Natural killer cell (primary cell): ENCODE measurements at places on chromosomes 2 and 18. TPM values are rescaled to one million over a fixed set of nuclear protein-coding genes. Genes with fewer than 3 reads are reported as not detected.
A peak's percentile ranks its signal among the peaks of the same experiment; 100 is the strongest.

Gene STK25
- total RNA-seq: 140 TPM

Gene LYG2
- total RNA-seq: not detected

Gene TRIM43
- not detected for total RNA-seq

Gene ZNF397
- total RNA-seq: 8.7 TPM

Gene CHRNA1
- not detected for total RNA-seq

Gene CNGA3
- not detected for total RNA-seq

Gene GREB1L
- not detected for total RNA-seq

Gene ANAPC1
- total RNA-seq: 38.7 TPM

Gene NPHP1
- 0.24 TPM for total RNA-seq

Gene IL1F10
- not detected for total RNA-seq

Gene DLX1
- not detected for total RNA-seq

Gene RAB27B
- 24.0 TPM for total RNA-seq

Gene COLEC12
- not detected for total RNA-seq

Gene ANKRD29
- total RNA-seq: 0.45 TPM

Gene HAT1
- 29.7 TPM for total RNA-seq

GRCh38 chr2:226274143-226274542 is 525.5 kb downstream of the IRS1 start:
- no peak for DNase-seq

GRCh38 chr2:146287281-146287680 is 1557.5 kb upstream of the ACVR2A start:
- DNase-seq: no peak

DNA sequence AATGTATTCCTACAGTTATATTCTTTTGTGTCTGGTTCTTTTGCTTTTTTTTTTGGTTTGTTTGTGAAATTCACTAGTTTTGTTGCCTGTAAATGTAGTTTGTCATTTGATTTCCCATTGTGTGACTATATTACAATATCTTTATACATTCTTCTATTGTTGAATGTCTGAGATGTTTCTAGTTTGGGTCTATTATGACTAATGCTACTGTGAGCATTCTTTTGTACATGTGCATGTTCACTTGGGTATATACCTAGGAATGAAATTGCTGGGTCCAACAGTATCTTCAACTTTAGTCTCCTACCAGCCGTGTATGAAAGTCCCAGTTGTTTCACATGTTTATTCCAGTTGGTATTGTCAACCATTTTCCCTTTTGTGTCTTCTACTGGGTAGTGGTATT is 112.7 kb upstream of the RBMS1 start:
- no peak for DNase-seq

DNA sequence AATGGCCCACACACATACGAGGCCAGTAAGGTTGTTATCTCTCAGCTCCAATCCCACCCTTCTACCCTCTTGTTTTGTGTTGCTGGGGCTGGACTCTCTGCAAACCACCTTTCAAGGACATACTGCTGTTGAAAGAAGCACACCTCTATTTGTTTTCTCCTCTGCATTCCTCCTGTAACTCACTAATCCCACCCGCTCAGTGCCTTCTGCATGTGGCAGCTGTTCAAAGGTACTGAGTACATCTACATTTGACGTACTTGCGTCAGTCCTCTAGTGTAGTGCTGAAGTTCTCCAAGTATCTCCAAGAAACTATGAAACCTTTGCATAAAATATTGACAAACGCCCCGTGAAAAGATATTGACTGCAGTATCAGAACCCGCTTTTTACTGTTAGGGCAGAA is 310.6 kb downstream of the AFF3 start:
- DNase-seq: no peak

DNA sequence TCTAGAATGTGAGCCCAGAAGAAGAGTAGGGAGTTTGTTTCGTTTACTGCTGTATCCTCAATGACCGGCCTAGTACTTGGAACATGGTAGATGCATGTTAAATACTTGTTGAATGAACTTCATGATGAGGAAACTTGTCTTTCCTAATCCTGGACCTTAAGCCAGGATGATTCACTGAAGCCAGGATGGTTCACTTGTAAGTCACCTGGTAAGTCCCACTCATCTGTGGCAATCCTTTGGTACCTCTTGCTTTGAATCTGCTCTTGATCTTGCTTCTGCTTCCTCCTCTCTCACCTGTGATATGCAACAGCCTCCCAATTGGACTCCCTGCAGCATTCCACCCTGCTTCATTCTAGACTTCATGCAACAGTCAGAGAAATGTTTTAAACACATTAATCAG is 43.6 kb downstream of the QPCT start:
- no peak for DNase-seq

DNA sequence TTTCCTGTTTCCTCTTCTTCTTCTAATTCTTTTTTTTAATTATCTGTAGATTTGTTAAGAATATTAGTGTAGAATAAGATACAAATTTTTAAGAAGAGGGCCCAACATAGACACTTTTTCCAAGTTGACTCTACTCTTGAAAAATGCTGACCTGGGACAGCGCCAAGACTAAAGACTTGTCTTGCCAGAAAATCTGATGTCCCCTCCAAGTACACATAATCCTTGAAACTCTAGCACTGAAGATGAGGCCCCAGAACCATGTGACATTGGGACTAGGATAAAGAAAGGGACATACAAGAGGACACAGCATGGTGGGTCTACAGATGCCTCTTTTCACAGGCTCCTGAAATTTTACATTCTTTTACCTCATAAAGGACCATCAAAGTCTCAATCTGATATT is 271.6 kb upstream of the SESTD1 start:
- DNase-seq: no peak

- DNase-seq: peak; percentile 60
Measured at GRCh38 chr18:59357928-59358327, 1.1 kb downstream of the LMAN1 start.

DNA sequence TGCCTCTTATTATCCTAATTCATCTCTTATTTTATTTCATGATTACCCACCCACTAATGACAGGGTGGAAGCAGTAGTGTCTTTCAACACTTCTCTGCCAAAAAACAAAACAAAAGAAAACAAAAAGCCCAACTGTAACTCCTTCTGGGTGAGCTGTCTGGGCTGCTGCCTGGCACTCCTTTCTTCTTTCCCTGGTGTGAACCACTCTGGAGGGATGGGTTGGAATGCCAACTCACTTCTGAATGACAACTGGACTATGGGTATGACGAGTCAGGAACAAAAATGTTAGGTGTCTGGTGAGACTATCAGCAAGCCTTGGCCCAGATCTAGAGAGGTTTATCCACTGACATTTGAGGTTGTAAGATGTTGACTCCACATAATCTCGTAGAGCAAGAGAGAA is 88.3 kb upstream of the ITGB6 start:
- no peak for DNase-seq

- DNase-seq: no peak
Measured at GRCh38 chr2:58032016-58032763, 14.4 kb upstream of the VRK2 start.

DNA sequence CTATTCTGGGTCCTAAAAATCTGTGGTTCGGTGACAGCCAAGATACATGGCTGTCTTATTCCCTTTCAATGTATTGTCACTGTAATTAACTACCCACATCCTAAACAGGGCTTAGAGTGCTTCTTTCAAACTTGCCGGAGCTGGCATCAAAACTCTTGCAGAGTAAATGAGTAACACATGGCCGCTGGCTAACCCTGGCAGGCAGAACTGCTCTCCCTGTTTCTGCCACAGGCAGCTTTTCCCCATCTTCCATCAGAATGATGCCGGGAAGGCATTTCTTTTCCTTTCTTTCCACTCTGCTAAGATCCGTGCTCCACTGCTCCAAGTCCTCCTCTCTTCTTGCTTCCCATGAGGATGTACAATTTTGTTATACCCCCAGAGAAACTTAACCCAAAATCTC is 54.8 kb upstream of the PTPRM start:
- no peak for DNase-seq

GRCh38 chr2:128377071-128377910 is 58.6 kb upstream of the HS6ST1 start:
- no peak for DNase-seq

GRCh38 chr2:85400023-85400422 is 10.1 kb downstream of the CAPG start:
- DNase-seq: no peak

DNA sequence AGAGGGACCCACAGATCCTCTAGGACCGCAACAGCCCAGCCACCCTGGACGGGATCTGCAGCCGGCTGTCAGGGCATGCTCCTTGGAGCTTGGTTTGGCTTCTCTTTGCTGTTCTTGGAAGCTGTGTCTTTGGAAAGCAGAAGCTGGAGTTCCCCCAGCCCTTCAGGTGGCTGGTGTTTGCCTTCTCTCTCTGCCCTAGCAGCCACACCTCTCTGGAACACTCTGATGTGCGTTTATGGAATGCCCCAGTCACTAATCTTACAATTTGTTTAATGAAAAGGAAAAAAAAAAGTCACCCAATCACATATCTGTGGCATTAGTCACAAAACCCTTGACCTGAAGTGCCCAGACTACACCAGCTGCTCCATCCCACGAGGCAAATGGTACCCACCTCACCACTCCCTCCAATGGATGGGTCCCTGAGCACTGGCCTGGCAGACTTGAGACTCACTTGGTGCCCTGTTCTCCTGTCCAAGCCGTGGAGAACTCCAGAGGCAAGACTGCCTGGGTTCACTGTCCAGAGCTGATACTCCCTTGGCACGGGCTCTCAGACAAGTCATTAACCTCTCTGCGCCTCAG is 70.2 kb upstream of the DAPL1 start:
- DNase-seq: no peak

GRCh38 chr2:221096706-221097567 is 475.2 kb downstream of the EPHA4 start:
- DNase-seq: no peak

DNA sequence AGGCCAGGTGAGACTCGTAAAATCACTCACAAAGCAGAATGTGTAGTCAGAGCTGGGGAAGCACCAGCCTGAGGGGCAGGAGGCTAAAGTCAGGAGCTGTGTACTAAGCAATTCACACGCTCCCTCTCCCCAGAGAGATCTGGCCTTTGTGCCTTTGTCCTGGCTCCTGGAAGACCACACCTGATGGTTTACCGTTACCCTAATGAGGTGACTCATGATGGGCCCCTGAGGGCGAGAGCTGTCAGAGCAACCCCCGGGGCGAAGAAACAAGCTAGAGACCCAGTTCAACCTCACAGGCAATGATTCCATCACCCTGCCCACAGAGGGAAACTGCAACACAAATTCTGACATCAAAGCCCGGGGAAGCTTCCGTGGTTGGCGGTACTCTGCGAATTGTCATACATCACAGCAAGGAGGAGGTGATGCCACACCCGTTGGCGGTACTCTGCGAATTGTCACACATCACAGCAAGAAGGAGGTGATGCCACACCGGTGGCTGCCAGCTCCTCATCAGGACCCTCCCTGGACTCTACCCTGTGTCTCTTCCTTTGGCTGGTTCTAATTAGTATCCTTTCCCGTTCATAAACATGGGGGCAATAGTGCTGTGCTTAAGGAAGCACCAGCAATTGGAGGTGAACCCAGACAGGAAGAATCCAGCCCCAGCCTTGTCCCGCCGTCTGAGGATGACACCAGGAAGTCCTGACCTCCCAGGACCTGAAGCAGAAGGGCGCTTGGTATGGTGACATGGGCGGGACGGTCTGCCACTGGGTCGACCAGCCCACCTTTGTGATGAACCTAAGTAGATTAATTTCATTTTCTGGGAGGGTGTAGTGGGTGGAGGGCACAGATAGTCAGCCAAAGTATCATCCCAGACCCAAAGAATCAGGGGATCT is 30.5 kb downstream of the B3GNT7 start:
- peak; percentile 72 for DNase-seq

DNA sequence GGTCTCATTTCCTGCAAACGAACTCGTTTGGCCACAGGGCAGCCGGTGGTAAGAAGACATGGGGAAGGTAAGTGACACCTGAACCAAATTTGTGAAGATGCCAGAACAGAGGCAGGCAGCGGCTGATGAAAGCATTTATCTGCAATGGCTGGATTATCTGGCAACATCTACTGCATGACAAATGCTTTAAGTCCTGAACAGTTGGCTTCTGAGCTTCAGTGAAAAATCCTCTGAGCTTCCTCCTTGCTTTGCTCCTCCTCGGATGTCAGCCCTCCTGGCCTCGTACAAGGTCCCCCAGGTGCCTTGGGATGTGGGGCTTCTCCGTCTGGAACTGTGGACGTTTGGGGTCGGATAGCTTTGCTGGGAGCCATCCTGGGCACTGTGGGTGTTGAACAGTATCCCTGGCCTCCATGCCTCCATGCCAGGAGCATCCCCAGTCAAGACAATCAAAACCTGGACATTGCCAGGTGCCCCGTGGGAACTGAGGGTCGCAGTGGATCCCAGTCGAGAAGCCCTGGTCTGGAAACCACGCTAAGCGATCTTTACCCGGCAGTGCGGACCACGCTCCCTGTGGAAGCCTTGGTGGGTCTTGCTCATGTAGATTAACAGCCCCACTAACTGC is 49.3 kb downstream of the KCNG2 start:
- DNase-seq: no peak

GRCh38 chr2:12316476-12316875 is 400.3 kb upstream of the TRIB2 start:
- DNase-seq: no peak

- DNase-seq: no peak
Measured at GRCh38 chr2:109064660-109065390, 64.2 kb upstream of the SH3RF3 start.

- DNase-seq: no peak
Measured at GRCh38 chr2:241799522-241800197, 9.3 kb upstream of the NEU4 start.

- DNase-seq: peak; percentile 57
Measured at GRCh38 chr2:98634406-98635092, 26.2 kb downstream of the UNC50 start.

GRCh38 chr18:497688-498087 is 2.8 kb downstream of the COLEC12 start:
- DNase-seq: no peak

GRCh38 chr18:34867520-34867919 is 157.4 kb downstream of the DTNA start:
- DNase-seq: no peak

DNA sequence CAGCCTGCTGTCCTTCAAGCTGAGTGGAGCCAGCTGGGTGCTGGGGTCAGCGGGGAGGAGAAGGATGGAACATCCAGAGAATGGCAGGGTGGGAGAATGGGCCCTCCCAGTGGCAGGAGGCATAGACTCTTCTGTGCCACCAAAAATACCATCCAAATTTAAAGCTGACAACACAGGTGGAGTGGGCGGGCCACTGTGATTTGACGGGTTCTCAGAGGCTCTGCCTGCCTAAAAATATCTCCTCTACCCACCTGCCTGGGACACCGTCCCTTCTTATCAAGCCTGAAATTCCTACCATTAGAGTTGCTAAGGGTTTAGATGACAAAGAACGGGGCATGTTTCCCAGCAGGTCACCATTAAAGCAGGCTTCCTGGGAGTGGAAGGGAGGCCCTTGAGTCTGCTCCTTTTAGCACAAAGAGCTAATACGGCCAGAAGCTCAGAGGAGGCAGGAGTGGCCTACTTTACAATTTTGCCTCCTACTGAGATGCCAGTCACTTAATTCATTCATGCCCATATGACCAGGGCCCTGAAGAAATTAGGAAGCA is 19.8 kb upstream of the MARCHF4 start:
- DNase-seq: no peak

DNA sequence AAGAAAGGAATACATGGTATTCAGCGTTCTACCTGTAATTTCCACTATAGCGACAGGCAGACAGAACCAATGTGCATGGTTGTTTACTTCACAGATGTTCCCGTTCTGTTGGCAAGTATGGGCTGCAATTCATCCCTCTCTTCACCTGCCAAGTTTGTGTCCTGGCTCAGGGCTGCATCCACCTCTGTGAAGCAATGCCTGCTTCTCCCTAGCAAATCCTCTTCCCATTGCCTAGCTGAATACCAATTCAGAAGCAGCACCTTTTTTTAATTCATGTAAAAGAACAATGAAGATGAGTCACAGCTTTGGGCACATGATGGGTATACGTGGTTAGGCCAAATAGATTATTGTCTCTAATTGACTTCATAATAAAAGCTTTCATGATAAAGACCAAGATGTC is 54.7 kb upstream of the LRATD1 start:
- DNase-seq: no peak
